Urothelium cell line (cell line): ENCODE measurements at places on chromosomes 1 and 21.

- no peak for DNase-seq
Observed at GRCh38 chr1:183837062-183837461, 32.1 kb downstream of the RGL1 start.

DNA sequence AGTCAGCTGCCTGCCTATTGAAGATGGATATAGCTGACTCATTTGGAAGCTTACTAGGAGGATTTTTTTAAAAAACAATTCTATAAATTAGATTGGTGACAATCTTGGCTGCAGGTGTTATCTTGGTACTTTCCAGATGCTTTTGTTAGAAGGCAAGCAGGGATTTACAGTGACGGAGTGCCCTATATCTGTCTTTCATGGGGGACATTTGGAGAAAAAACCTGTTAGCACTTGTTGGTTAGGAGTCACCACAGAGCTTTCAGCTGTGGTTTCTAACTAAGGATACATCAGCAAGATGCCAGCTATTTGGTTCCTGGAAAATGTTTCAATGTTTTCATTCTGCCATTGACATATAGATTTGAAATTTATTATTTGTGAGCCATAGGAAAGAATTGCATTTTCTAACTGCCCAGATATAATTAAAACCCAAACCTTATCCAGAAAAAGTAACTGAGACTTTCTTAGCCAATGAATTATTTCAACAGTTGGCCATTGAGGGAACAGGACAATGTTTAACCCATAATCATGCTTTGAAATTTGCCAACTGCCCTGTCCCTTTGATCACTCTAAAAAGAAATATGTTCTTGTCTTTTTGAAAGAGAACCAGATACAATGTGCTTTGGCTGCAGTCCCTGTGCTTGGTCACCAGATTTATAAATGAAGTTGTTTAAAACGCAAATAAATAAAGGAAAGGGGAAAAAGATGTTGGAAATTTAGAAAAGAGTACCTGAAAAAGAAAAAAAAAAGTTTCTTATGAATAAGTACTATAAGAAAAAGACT lies 761.0 kb upstream of the CXADR start:
- DNase-seq, result no peak

- no peak for DNase-seq
Observed at GRCh38 chr1:217018648-217019047, 295.4 kb upstream of the ESRRG start.

DNA sequence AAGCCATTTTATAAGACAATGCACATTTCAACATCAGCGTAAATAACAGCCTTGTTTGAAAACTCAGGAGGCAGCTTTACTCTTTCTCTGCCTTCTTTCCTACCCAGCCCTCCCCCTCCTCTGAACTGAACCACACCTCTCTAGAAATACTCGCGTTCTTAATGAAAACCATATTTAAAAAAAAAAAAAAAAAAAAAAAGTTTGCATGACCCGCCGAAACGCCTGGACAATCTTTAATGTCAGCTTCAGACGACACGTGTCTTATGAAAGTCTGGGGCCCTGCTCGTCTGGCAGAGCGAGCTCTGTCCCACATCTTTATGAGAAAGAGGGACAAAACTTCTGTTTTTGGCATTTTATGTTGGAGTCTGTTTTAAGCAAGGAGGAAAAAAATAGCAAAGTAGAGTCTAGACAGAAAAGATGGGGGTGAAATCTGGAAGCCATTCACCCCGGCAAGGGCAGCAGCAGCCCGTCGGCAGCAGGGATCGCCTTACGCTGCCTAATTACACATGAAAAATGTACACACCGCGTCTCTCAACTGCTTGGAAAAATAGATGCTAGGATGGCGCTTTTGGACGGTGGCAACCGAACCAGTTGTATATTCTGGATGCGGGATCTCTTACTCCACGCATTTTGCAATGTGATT lies 130.4 kb upstream of the ETS2 start:
- DNase-seq, result no peak

- DNase-seq, result no peak
Observed at GRCh38 chr1:213571419-213571818, 416.4 kb upstream of the PROX1 start.

GRCh38 chr1:53350853-53351767 lies 23.2 kb upstream of the LRP8 start:
- no peak for DNase-seq

- DNase-seq, result no peak
Observed at GRCh38 chr1:208737161-208737560, 493.0 kb upstream of the PLXNA2 start.

DNA sequence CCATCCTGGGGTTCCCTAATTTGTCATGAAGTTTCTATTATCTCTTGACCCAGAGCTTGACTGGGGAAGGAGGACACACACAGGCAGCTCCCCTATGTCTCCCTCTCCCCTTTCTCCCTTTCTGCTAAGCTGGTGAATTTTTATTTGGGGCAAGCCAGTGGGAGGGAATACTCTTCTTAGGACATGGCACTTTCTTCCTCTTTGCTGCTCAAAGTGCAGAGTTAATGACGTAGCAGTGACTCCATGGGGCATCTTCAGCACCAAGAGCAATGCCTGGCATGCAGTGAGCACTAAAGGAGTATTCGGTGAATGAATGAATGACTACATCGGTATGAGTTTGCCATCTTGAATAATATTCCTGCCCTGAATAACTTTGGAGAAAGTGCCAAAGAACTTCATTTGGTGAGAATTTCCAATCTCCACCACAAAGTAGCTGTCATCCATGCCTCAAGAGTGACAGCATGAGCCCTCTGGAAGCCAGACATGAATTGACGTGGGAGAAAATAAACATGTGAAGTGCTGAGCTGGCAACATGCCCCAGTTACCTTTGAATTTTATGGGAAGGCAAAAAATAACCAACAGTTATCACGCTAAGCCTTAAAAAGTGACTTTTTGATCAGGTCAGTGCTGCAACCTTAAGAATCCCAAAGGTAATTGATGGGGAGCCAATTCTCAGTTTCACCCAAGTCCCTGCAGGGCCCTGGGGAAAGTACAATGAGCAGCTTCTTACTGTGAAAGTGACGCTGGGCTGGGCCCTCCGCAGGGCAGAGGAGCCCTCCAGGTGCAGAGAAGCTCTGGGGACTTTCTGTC lies 22.1 kb upstream of the ATF3 start:
- no peak for DNase-seq

GRCh38 chr1:41019353-41019745 lies 2.2 kb downstream of the SLFNL1 start:
- no peak for DNase-seq

GRCh38 chr1:45640293-45640692 lies 16.4 kb upstream of the CCDC17 start:
- no peak for DNase-seq

- no peak for DNase-seq
Observed at GRCh38 chr1:187032982-187033692, 204.4 kb downstream of the PLA2G4A start.

DNA sequence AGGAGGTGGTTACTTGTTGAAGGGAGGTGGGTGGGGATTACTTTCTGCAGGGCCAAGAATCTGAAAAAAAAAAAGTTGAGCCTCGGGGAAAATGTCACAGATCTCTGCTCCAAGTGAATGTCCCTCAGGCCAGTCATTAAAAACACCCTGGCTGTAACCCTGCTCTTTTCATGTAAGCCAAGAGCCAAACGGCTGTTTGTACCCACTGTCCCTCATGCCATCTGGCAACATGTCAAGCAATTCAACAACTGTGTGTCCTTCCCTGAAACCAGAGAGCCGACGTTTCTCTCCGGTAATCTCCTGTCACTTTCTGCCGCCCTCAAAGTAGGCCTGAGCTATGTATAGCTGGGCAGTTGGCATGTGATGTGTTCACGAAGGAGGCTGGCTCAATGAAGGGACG lies 14.7 kb downstream of the CASQ2 start:
- no peak for DNase-seq

DNA sequence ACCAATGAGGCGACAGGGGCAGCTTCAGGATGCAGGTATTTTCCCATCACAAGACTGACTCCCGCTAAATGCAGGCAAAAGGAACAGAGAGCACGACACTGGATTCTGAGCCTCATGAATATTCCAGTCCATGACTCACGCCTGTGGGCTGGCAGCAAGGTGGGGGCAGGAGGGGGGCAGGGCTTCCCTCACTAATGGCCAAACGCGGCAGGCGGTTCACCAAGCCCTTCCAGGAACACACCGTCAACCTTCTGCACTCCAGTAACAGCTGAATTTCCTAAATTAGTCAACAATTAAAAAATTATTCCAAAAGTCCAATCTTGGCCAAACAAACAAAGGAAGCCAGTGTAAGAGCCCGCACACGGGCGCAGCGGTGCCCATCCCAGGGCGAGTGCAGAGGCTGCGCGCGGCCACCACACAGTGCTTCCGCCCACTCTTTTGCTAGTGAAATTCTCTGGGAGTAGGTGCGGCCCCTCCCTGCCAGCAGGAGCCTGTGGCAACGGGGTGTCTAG lies 12.5 kb upstream of the GPR153 start:
- DNase-seq, result peak; percentile 53

- no peak for DNase-seq
Observed at GRCh38 chr21:28581976-28582375, 410.7 kb downstream of the LTN1 start.

- no peak for DNase-seq
Observed at GRCh38 chr1:90957497-90957896, 64.3 kb downstream of the ZNF644 start.

- DNase-seq, result no peak
Observed at GRCh38 chr21:38307771-38308531, 51.2 kb downstream of the KCNJ15 start.

GRCh38 chr1:181485287-181486097 lies 2.2 kb downstream of the CACNA1E start:
- DNase-seq, result peak; percentile 64

DNA sequence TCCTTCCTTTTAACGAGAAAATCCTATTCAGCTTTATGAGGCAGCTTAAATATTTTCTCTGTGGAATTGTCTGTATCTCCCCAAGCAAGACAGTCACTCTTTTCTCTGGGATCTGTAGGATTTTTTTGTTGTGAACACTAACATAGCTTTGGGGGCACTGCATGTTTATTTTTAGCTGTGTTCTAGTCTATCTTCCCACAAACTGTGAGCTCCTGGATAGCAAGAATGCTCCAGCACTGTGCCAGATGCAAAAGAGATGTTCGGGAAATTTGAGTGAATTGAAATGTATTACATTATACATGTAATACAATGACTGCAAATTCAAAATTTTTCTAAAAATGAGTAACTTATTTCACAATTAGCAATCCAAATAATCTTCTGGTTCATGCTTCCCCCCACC lies 282.2 kb downstream of the PLPP3 start:
- no peak for DNase-seq

GRCh38 chr1:70038025-70038424 lies 167.4 kb downstream of the LRRC40 start:
- DNase-seq, result no peak

- no peak for DNase-seq
Observed at GRCh38 chr1:42876009-42876408, 29.6 kb downstream of the ZNF691 start.

- DNase-seq, result peak; percentile 78
Observed at GRCh38 chr1:84298328-84298683, 3.2 kb upstream of the SAMD13 start.

GRCh38 chr1:227733751-227734545 lies 1.2 kb downstream of the JMJD4 start:
- DNase-seq, result no peak

- no peak for DNase-seq
Observed at GRCh38 chr1:216186141-216186540, 237.1 kb downstream of the USH2A start.

DNA sequence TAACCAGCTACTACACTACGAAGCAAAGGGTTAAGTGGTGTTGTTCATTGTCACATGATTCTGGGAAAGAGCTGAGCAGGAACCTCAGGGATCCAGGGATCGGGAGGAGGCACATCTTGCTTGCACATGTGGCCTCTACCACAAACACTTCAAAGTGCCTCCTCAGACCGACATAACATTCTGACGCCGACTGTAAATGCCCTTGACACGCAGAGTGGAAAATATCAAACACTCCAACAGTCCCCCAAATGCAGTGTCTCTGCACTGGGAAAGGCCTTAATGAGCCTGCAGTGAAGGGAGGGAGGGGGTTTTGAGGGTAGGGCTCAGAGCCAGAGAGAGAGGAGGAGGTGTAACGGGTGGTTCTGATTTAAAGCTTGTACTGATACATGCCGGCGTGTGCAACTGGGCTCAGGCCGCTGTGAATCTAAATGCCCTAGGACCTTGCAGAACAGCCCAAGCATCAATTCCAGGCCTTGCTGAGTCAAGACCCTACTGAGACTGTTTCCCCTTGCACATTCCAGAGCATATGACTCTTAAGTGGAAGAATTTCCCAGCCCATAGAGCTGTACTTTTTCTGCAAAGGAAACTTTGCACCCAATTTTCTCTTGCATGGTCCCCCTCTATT lies 163.7 kb downstream of the NTMT2 start:
- peak; percentile 64 for DNase-seq

- DNase-seq, result no peak
Observed at GRCh38 chr1:110466646-110467280, 15.8 kb downstream of the PROK1 start.

DNA sequence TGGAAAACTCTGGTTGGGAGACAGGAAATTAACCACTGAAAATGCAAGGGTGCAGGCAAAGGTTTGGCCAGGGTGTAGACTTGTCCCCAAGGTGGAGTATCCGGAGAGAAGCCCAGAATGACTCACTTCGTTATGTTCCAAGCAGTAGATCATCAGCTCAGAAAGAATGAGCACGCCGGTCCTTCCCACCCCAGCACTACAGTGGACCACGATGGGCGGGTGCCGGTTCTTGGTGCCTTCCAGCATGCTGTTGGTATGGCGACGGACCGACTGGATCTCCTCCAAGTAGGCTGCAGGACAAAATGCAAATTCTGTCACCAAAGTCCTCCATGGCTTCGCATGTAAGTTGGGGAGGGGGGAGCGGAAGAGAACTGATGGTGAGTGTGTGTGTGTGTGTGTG lies 83.4 kb downstream of the SMYD2 start:
- no peak for DNase-seq

GRCh38 chr1:83909687-83910086 lies 89.2 kb downstream of the TTLL7 start:
- DNase-seq, result no peak

DNA sequence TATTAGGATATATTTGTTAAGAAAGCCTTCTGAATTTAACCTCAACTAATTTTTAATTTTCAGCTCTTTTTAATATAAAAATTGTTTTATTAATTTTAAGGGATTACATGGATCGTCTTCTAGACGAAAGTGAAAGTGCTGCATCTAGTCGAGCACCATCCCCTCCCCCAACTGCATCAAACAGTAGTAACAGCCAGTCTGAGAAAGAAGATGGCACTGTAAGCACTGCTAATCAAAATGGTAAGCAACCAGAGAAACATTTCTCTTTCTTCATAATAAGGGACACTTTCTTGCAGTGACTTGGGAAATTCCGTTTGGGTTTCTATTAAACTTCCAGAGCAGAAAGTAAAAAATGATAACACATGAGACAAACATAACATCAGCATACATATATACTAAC lies 56.9 kb downstream of the MIER1 start:
- no peak for DNase-seq

DNA sequence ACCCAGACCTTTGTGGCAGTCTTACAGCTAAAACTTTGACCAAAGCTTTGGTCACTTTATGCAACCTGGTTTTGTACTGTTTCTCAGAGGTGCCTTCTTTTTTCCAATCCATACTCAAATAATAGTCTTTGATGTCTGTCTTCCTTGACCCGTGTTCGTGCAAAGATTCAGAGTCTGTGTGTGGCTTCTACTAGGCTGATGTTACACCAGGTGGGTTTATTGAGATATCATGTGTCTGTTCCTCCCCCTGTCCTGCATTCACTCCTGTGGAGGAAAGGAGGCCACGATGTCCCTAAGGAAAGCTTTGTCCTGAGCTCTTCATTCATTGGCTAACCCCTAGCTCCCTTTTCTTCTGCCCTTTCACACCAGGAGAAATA lies 15.0 kb upstream of the IKBKE start:
- DNase-seq, result no peak
